Activated effector memory CD4-positive, alpha-beta T cell treated with anti-CD3 and anti-CD28 coated beads, Interleukin-2, amount 50 U/mL, for 16 hours (primary cell): ENCODE measurements at places on chromosomes 6 and 20.

- no peak for DNase-seq
Measured at GRCh38 chr6:129338683-129339082, 371.3 kb downstream of the ARHGAP18 start.

GRCh38 chr20:19756761-19757486, 1.1 kb upstream of the RIN2 start:
- DNase-seq: no peak

GRCh38 chr20:53215166-53215565, 243.0 kb downstream of the TSHZ2 start:
- no peak for DNase-seq

DNA sequence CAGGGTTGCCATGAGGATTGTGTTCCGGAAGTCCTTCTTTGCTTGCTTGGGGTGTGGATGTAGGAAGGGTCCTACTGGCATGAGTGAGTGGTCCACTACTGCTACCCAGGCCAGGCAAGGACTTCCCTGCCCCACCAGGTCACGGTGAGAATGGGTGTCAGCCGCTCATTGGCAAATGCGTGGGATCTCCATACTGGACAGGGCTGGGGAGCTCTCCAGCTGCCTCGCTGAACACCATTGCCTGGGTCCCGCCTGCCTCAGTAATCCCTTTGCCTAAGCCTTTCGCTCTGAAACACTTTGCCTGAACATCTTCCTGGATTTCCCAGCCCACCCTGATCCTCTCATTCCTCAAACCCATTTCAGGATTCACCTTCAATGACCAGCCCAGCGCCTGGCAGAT, 59.5 kb downstream of the CTCFL start:
- DNase-seq: no peak

DNA sequence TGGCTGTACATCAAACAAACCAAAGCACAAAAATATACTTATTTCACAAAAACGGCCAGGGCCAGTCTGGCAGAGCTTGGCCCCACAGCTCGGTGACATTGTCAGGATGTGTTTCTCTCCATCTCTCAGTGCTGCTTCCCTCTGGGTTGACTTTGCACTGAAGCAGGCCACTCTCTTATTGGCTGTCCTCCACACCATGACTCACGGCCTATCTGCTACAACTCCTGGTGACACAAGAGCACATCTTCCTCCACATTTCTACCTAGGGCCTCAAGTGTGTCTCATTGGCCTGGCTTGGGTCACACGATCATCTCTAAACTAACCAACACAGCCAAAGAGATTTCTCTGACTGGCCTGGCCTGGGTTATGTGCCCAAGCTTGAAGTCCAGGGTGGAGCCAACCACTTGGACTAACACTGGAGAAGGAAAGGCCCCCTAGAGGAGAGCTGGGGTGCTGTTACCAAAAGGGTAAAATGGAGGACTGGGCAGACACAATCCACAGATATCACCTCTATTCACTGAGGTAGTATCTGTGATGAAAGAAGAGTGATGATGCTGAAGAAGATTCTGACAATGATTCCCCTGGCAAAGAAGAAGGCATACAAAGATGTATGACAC, 159.8 kb upstream of the TSHZ2 start:
- DNase-seq: no peak

- DNase-seq: no peak
Measured at GRCh38 chr6:54899986-54900385, 53.4 kb downstream of the FAM83B start.

GRCh38 chr6:40957616-40958492, 81.2 kb downstream of the UNC5CL start:
- DNase-seq: no peak

DNA sequence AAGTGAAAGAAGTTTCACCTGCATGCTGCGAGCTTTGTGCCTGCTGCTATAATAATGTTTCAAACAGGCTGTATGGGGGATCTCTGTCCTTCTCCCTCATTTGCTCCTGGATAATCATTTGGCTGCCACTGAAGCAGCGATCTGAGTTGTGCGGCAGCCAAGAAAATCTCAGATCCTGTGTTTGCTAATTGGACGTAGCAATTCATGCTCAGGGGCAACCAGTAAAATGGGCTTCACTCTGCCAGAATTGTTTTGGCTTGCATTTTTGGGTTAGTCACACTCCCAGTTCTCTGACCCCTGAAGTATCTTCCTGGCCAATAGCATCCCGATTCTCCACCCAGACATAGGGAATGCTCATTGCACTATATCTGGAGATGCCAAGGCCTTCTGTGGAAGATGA, 13.7 kb upstream of the STXBP5 start:
- no peak for DNase-seq

- DNase-seq: no peak
Measured at GRCh38 chr6:158725704-158726103, 75.8 kb downstream of the SYTL3 start.

- no peak for DNase-seq
Measured at GRCh38 chr6:169720207-169720855, 4.0 kb downstream of the PHF10 start.

GRCh38 chr6:159762681-159763293, 942 bp downstream of the ACAT2 start:
- peak; percentile 77 for DNase-seq

- no peak for DNase-seq
Measured at GRCh38 chr6:114301596-114302219, 41.1 kb downstream of the HS3ST5 start.

DNA sequence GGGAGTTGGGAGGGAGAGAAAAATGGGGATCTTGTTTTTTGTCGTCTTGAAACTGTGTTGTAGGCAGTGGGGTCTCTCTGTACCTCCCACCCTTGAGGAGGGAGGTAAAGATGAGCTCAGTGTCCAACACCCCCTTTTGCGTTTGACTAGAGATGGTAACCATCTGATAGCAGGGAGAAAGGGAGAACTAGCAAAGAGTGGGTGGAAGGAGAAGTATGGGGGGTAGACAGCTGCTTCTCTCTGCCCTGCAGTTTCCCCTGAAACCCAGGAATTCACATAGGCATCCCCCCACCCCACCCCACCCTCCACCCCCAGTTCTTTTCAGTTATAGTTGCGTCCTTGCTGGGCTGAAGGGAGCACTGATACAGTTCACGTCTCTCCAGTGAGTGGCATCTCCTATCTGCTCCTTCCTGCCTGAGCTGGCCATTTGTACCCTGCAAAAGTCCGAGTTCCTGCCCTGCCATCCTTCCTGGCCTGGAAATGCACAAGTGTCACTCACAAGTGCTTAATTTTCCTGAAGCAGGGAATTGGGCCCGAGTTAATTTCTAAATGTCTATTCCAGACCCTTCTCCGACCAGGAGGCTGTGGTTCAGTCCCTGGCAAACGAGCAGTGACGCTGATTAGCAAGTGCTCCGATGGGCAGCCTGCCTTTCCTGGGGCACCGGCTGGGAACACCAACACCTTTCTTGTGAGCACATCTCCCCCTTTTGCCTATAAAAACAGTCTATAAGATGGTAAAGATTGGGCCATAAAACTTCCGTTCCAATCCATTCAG, 1.5 kb downstream of the SIRPA start:
- no peak for DNase-seq
